ENCODE measurements at places on chromosomes 11 and 22. TPM values are rescaled to one million over a fixed set of nuclear protein-coding genes. Genes with fewer than 3 reads are reported as not detected.

The PNPLA5 gene
- not detected for total RNA-seq

The IL17RA gene
- total RNA-seq = 23.5 TPM

The ZNRD2 gene
- 25.1 TPM for total RNA-seq

The LRRC10B gene
- total RNA-seq = not detected

The BEST1 gene
- total RNA-seq = 4.1 TPM

The TYMP gene
- total RNA-seq = 101 TPM

Measured in activated T-cell treated with anti-CD3 and anti-CD28 coated beads, Interleukin-2, amount 50 U/mL, for 72 hours (primary cell).